Cortex of kidney (tissue), 1 donor: ENCODE measurements at places on chromosomes 13 and 19.

- DNase-seq = no peak
These were observed 2.9 kb downstream of the MFSD12 start for GRCh38 chr19:3554254-3555083.

GRCh38 chr13:24985896-24986295 is 110.0 kb upstream of the PABPC3 start:
- DNase-seq = no peak

GRCh38 chr13:104967836-104968630 is 1567.4 kb downstream of the EFNB2 start:
- DNase-seq = no peak

DNA sequence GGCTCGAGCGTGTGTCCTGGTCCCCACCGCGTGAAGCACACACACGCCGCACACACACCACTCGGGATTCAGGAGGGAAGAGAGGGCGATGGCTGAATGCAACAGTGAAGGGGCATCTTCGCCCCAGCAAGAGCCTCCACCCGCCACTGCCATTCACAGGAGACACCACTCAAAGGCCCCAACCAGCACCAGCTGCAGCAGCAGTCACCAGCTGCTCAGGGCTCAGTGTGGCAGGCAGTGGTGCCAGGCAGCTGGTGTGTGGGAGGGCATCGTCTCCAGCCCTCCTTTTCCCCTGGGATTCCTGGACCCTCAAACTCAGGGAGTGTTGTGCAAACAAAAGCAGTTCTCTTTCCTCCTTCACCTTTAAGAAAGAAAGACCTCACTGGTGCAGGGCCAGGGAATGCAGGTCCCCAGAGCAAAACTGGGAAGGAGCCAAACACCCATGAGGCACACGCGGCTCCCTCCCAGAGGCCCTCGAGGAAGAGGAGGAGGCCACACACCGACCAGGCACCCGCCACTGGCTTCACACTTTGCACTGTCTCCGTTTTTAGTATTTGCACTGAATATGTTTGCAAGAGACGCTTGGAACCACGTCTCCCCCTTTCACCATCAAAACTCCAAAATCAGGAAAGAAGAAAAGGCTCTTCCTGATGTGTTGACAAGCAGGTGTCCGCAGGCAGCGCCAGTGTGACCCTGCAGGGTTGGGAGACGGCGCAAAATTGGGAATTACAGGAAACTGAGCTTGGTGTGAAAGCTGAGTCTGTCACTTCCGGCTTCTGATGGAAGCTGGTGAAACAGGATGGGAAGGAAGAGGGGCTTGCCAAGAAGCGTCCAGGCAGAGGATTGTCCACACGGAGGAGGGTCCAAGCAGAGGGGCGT is 26.4 kb upstream of the F7 start:
- DNase-seq = no peak
